ENCODE measurements at places on chromosomes 4 and X.
A peak's percentile ranks its signal among the peaks of the same experiment; 100 is the strongest.

DNA sequence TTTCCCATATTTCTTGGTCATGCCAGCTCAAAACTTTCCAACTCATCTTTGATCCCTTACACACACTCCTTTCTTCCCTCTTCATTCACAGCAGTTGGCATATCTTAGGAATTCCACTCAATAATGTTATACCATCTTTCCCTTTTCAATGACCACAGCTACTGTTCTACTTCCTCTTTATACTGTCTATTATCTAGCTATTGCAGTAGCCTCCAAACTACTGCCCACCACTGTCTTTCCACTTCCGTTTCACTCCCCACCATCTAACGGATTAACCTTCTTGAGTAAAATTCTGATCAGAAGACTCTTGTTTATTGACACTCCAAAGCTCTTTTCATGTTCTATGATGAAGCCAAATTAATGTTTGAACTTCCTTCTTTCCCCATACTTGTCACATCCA is 55.8 kb downstream of the ADAMTS3 start:
- DNase-seq = no peak

DNA sequence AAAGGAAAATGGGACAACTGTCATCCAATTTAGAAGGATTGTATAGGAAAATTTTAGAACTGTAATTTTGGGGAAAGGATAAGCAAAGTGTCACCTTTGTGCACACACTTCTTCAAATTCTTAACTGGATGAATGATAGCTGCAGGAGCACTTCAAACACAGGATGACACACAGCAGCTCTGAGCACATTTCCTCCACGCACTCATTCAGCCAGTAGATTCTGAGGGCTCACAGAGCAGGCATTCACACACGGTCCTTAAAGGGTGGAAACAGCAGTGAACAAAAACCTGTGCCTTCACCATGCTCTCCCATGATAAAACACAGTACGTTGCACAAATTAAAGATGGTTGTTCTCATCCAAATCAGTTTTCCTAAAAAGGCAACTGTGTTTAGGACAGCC is 38.5 kb upstream of the KLF3 start:
- no peak for DNase-seq

DNA sequence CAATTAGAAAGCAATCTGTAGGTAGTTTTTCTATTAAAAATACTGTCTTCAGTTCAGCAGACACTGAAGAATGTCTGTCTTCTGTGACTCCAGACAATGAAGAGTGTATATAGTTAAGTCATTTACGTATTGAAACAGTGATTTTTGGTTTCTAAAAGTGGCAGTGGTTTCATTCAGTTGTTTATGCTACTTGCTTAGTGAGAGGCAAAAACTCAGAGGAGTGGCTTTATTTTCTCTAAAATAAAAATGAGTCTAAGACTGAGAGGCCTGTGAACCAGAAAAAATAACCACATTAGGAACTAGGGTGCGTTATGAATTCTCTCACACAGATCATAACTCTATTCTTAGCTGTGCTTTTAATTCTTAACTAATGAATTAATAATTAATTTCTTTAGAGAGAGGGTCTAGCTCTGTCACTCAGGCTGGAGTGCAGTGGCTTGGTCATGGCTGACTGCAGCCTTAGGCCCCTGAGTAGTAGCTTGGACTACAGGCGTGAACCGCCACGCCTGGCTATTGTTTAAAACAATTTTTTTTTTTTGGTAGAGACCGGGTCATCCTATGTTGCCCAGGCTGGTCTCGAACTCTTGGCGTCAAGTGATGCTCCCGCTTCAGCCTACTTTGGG is 31.4 kb downstream of the FREM3 start:
- DNase-seq = no peak

DNA sequence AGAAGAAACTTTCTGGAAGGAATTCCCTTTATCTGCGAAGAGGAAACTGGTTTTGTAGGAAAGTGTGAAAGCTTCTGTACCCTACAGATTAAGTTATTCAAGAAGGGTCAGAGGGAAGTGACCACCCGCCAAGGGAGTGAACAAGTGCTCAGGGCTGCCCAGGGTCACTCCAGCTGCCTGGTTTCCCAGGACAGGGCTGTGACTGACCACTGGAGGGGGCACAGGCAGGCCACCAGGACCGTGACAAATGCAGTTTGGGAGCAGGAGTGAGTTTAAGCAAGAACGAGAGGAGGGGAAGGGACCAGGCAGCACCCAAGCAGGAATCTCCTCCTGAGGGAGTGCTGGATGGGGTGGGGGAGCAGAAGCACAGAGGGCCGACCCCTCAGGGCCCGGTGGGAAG is 34.2 kb downstream of the ZFYVE28 start:
- no peak for DNase-seq

GRCh38 chr4:141524116-141524515 is 112.3 kb upstream of the IL15 start:
- no peak for DNase-seq

GRCh38 chrX:127943571-127943970 is 108.6 kb downstream of the ACTRT1 start:
- no peak for DNase-seq

DNA sequence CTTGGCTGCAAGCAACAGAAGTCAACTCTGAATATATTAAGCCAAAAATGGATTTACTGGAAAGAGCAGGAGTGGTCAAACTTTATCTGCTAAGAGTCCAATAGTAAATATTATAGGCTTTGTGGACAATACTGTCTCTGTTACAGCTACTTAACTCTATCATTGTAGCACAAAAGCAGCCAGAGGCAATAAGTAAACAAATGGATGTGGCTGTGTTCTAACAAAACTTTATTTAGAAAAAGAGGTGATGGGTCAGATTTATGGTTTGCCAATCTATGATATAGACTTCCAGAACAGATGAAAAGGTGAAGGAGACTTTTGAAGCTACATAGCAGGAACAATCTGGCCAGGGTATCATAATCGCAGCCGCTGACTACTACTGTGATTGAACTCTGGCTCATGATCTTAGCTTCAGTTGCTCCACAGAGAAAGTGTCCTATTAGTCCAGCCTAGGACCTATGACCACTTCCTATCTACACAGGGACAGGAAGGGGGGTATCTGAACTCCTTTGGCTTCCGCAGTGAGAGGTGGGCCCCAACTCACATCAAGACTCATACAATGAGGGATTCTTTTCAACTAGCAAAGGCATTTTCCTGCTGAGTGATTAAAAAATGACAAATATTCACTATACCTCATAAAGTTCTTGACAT is 154.9 kb downstream of the ATG4A start:
- DNase-seq = no peak

GRCh38 chrX:46941341-46941740 is 29.1 kb downstream of the JADE3 start:
- no peak for DNase-seq

DNA sequence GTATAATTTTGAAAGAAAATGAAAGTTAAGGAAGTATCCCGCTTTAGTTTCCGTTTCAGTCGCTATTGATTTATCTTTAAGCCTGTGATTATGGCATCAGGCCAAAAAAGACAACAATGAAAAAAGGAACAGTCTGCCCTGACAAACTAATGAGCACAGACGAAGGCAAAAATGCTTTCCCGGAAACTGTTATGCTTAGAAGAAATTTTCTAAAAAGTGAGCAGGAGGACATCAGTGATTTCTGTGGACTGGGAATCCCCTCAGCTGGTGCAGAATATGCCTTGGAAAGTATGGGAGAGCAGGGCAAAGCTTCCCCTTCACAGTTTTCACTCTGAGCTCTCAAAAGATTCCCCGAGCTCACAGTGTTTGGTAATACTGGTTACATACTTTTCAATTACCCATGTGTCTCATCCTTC is 5.1 kb upstream of the CXCL10 start:
- no peak for DNase-seq

DNA sequence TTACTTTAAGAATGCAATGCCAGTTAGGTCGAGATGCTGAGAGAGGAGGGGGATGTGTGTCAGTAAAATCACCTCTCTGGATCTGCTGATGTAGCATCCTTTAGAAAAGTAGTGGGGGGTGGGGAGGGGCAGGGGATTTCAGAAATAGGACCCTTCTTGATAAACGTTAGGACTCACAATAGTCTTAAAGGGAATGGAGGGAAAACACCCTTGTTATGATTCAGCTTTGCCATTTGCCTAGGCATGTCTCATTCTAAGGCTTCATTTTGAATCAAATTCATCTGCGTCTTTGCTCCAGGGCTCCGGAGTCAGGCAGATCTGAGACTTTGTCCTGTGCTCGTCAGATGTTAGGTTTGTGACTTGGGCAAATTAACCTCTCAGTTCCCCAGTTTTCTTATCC is 879 bp downstream of the SH2D1A start:
- DNase-seq = no peak

DNA sequence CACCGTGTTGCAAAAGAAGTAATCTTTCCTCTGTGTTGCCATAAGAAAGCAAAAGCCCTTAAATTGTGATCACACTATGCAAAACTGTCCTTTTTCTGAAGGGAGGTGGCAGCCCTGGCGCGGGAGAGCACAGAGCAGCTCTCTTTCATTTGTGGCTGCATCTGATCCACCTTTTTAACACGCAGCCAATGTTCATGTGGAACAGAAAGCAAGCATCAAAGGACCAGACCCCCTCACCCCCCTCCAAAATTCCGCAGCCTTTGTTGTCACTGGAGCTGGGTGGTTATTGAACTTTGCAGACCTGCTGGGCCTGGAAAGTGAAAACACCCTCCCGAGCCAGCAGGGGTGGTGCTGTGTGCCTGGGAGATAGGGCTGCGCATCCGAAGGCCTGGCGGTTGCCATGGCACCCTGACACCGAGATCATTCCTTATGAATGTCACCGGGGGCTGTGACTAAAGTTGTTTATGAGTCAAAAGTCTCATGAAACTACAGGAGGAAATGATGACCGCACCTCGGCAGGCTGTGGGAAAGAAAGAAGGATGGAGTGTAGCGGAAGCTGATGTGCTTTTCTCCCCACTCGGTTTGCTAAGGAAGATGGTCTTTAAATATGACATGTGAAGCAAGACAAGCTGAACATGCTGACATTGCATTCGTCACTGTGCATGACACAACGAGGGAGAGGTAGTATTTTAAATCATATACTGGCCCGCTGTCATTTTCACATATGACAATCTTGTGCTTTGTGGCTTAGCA is 367.4 kb downstream of the UNC5C start:
- DNase-seq = no peak

GRCh38 chrX:68647156-68647957 is at the start of gene STARD8:
TSS of gene STARD8 (plus strand) at chrX:68647666. CDS start at chrX:68647883, 217 bp downstream.
- peak; percentile 80 for DNase-seq

DNA sequence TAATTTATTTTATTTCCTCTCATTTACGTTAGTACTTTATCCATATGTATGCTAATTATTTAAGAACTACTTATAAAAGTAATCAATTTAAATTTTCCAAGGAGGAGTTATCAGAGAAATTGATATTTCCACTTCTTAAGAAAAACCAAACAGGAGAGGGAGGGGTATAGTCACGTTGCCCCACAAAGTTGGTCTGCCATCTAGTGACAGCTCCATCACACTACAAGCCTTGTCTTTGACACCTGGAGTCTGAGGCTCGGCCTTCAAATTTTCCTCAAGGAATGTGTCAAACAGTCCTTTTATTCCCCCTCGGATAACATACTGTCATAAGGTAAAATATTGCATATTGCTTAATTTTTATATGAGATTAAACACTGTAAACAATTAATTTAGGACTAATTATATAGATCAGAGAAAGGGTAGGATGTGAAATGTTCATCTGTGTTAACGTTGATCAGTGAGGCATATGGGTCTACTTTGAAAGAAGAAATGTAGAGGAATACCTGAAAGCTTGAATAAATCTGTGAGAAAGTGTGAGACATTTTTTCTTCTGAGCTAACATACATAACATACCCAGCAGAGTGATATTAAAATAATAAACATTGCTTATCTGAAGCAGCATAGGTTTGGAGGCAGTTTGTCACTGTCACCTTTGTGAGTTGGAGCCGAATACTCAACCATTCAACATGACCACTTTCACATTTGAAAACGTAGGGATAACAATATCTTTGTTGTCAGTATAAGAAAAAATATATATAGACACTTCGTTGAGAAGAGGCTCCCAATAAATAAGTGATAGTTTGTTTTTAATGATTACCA is 114.4 kb downstream of the GLRA3 start:
- no peak for DNase-seq
